Stimulated activated CD8-positive, alpha-beta memory T cell treated with anti-CD3 and anti-CD28 coated beads, Interleukin-4, amount 100 ng/mL, for 1 hour (primary cell): ENCODE measurements at places on chromosomes 3 and 15.

GRCh38 chr3:187665010-187665409 is 5.2 kb downstream of the SST start:
- DNase-seq: no peak

- DNase-seq: no peak
Measured at GRCh38 chr15:98611808-98612207, 36.5 kb upstream of the IGF1R start.

DNA sequence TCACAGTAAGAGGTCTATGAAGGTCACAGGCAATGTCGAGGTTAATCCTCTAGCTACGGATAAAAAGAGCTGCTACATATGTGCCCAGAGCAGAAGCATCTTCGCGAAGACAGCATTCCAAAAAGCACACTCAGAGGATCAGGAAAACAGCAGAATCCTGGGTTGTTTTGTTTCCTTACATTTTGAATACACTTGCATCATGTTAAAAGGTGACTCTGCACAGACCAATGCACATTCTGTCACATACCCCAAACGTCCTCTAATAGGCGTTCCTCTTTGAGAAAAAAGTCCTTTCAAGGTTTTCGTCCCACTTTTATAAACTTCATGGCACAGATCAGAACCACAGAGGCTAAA is 52.7 kb downstream of the VGLL4 start:
- no peak for DNase-seq

DNA sequence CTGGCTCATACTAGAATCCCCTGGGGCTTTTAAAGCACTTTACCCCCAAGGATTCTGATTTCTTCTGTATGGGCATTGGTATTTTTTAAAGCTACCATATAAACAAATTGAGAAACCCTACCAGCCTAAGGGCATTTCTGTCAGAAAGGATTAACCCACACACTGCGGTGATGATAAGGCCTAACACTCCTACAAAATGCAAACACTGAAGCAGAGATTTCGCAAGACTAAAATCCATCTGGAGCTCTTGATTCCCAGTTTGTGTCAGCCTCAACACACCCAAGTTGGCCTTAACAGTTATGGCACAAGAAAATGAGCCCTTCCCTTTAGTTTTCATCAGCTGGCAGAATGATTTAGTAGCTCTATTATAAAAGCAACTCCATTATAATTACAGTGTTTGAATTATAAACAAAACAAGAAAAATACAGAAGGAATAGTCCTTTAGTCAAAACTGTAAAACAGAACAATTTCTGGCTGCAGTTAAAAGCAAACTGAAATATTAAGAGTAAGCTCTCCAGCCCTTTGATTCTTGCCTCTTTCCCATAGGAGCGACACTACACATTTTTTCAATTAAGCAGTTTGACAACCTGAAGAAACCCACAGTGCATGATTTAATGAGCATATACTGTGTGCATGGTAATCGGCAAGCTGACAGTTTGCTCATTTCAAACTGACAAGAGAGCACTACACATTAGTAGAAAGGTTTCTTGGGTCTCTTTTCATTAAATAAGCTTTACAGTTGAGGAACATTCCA is 441.2 kb downstream of the FHIT start:
- DNase-seq: no peak

DNA sequence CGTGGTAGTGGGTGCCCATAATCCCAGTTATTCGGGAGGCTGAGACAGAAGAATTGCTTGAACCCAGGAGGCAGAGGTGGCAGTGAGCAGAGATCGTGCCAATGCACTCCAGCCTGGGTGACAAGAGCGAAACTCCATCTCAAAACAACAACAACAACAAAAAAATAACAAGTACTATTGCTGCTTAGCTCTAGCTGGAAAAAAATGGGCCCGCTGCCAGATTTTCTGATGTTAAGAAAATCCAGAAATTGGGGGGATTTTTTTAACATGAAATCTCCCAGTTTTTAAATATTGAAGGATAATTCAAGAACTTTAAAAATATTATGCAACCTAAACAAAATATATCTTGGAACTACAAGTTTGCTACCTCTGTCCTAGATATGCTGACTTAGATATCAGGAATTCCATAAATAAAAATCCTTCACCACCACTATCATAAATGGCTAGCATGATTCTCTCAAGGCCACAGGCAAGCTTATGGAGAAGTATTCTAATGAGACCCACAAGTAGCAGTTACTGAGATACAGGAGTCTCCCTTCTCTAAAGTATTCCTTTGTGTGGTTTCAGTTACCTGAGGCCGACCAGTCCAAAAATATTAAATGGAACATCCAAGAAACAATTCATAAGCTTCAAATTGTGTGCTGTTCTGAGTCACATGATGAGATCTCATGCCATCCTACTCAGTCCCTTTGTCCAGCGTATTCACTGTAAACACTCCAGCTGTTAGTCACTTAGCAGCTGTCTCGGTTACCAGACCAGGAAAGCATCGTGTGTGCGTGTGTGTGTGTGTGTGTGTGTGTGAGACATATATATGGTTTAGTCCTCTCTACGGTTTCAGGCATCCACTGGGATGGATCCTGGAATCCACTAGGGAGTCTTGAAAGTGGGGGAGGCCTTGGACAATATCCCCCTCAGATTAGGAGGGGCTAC is 277.2 kb downstream of the TBL1XR1 start:
- no peak for DNase-seq
